Cardiac ventricle fibroblast (primary cell): ENCODE measurements at places on chromosomes 3 and 15. TPM values are rescaled to one million over a fixed set of nuclear protein-coding genes. Genes with fewer than 3 reads are reported as not detected.

The TRIP4 gene
- total RNA-seq, result 10.1 and 11.6 TPM in 2 replicates

The NR2E3 gene
- total RNA-seq, result not detected in 2 replicates

The SCN11A gene
- total RNA-seq, result 0.12 and 0.15 TPM in 2 replicates

The PLA2G4F gene
- not detected in 2 replicates for total RNA-seq

The KCNAB1 gene
- total RNA-seq, result not detected in 2 replicates

The PLOD2 gene
- total RNA-seq, result 136 and 152 TPM in 2 replicates

The FETUB gene
- total RNA-seq, result not detected in 2 replicates

The FOXL2 gene
- not detected in 2 replicates for total RNA-seq

The MNS1 gene
- 1.7 and 1.9 TPM in 2 replicates for total RNA-seq

The APPL1 gene
- total RNA-seq, result 21.3 and 26.6 TPM in 2 replicates

The MED12L gene
- total RNA-seq, result 0.05 and 0.06 TPM in 2 replicates

The MAP6D1 gene
- 2.6 and 2.7 TPM in 2 replicates for total RNA-seq

The CA12 gene
- total RNA-seq, result 106 and 107 TPM in 2 replicates

The HHATL gene
- total RNA-seq, result not detected in 2 replicates

The LEKR1 gene
- total RNA-seq, result 0.37 and 0.88 TPM in 2 replicates

The SEMA3G gene
- 0.06 and 0.10 TPM in 2 replicates for total RNA-seq

The DPPA4 gene
- total RNA-seq, result not detected in 2 replicates

The ELL3 gene
- 0.37 and 1.3 TPM in 2 replicates for total RNA-seq

The SPINT1 gene
- 0.24 and 0.25 TPM in 2 replicates for total RNA-seq

The RETNLB gene
- not detected in 2 replicates for total RNA-seq

The LRTM1 gene
- total RNA-seq, result not detected in 2 replicates
